ENCODE measurements at places on chromosomes 7 and 10. TPM values are rescaled to one million over a fixed set of nuclear protein-coding genes. Genes with fewer than 3 reads are reported as not detected.

The CALHM3 gene
- total RNA-seq: 4.1 TPM

DNA sequence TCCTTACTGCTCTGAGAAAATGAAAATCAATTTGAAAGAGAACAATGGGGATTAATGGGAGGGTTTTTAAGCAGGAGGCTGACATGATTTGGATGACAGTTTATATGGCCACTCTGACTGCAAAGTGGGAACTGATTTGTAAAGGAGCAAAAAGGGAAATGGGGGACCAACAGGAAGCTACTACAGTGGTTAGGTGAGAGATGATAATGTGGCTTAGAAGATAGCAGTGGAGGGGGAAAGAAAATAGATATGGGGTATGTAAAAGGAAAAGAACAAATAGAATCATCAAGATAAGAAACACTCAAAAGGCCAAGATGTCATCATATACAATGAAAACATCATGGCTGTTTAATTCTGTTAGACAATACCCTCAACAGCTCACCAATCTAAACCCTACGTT, 177.5 kb downstream of the ANK3 start:
- DNase-seq: no peak

- DNase-seq: no peak
Observed at GRCh38 chr7:746155-747061, 19.3 kb upstream of the PRKAR1B start.

DNA sequence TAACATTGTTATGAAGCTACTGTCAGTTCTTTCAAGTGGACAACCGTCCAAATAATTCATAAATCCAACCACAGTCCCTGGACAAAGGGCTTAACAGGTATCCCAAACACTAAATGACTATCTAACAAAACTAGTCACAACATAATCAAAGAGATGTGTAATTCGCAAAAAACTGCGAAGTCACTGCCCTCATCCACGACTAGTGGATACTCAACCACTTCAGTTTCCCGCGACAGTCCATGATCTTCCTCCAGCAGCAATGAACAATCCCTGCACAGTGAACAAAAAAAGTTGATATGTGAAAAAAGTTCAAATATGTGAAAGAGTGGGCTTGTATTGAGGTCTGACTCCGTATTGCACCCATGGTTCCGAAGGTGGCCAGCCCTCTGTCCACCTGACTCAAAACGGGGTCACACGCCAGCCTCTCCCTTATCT, 287 bp downstream of the DCLRE1A start:
- DNase-seq: peak; percentile 16

DNA sequence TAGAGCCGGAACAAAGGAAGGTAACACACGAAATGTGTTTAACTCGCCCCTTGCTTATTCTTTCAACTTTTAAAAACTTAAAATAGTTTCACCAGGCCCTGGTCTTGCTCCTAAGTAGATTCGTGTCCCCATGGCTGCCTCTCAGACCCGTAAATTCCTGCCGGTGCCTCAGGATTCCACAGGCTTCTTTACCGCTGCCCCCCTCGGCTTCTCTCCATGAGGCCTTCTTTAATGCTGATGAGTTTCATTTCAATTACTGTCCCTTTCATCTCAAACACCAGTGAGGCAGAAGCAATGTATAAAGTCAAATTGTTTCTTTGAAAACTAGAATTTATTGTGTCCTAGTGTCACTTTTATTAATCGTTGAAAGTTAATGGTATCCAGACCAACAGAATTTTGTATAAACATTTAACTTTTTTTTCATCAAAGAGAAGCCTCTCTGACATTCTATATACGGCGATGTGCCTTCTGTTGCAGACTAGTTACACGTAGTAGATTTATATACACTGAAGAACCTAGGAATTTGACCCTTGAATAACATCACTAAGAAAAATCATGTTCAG, 225.2 kb downstream of the C7orf25 start:
- no peak for DNase-seq

- no peak for DNase-seq
Observed at GRCh38 chr10:117239051-117239450, 1.9 kb upstream of the SLC18A2 start.

The GRM8 gene
- total RNA-seq: not detected

- peak; percentile 57 for DNase-seq
Observed at GRCh38 chr7:106774768-106775551, 90.1 kb upstream of the PIK3CG start.

DNA sequence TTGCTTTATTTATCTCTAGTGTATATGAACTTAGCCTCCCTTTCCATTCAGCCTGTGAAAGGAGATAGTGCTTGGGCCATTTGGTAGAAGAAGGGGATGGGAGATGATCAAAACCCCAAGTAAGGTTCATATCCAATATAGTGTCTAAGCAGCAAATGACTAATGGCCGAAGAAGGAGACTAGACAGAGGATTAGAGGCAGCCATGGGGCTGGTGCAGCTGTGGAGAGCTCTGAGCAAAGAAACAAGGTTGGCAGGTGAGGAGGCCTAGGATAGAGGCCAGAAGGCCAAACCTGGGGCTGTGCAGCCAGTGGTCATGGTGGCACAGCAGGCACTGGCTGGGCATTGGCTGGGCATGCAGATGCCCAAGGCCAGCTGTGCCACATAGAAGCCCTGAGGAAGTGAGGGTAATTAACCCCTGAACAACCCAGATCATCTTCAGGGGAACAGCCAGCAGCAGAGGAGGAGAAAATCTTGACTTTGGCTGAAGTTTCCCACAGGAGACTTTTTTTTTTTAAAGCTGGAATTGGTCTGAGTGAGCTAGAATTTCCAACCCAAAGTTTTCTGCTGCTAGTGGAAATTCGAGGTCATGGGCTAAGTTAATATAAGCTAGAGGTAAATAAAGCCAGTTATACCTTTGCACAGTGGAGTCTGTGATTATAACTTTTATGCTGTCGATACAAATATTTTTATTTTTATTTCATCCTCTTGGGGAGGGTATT, 10.3 kb upstream of the CPA1 start:
- DNase-seq: no peak

The TAC1 gene
- total RNA-seq: not detected

The NPY4R2 gene
- not detected for total RNA-seq

DNA sequence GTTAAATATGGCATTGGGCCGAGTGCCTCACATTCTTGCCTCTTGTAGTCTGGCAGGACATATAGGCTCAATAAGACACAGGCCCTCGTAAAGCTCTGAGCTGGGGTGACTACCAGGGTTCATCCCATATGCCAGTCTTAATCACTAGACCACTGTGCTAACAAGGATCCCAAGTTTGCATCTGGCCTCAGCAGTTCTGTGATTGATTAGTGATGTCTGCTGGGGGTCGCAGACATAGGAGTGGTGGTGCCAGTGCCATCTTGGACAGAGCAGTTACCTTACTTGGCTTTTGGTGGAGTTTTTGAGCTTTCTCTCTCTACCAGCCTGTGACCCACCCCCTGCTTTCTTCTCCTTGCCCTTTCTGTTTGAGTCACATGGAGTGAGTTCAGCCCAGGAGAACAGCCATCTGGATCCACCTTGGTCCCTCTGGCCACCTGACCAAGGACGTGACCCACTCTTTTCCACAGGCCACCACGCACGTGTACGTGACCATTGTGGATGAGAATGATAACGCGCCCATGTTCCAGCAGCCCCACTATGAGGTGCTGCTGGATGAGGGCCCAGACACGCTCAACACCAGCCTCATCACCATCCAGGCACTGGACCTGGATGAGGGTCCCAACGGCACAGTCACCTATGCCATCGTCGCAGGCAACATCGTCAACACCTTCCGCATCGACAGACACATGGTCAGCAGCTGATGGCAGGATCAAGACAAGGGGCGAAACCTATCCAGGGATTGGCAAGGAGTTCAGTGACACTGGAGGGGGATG, 4.1 kb upstream of the VSIR start:
- no peak for DNase-seq

The SYT15B gene
- total RNA-seq: 0.06 TPM
